ENCODE measurements at places on chromosomes 7 and 10. TPM values are rescaled to one million over a fixed set of nuclear protein-coding genes. Genes with fewer than 3 reads are reported as not detected.

The BTBD16 gene
- not detected for polyA plus RNA-seq

The C10orf53 gene
- polyA plus RNA-seq, result not detected

The BAIAP2L1 gene
- polyA plus RNA-seq, result 2.1 TPM

The POU6F2 gene
- polyA plus RNA-seq, result not detected

The POLD2 gene
- polyA plus RNA-seq, result 80.6 TPM

The ELMO1 gene
- polyA plus RNA-seq, result 65.4 TPM

The CYP2E1 gene
- not detected for polyA plus RNA-seq

The PAPSS2 gene
- polyA plus RNA-seq, result 0.13 TPM

The SLC13A4 gene
- polyA plus RNA-seq, result not detected

The PIP4K2A gene
- polyA plus RNA-seq, result 24.5 TPM

The FOXP2 gene
- polyA plus RNA-seq, result not detected

The AFAP1L2 gene
- 4.3 TPM for polyA plus RNA-seq

The ANK3 gene
- polyA plus RNA-seq, result 1.8 TPM

The LBX1 gene
- polyA plus RNA-seq, result not detected

The CALCR gene
- polyA plus RNA-seq, result not detected

The PILRA gene
- 0.53 TPM for polyA plus RNA-seq

The GTPBP4 gene
- 22.1 TPM for polyA plus RNA-seq

All from naive B cell (primary cell).